Stimulated activated CD4-positive, alpha-beta T cell treated with anti-CD3 and anti-CD28 coated beads, Interleukin-15, amount 100 ng/mL, for 1 hour (primary cell): ENCODE measurements at places on chromosomes 5 and 9.

DNA sequence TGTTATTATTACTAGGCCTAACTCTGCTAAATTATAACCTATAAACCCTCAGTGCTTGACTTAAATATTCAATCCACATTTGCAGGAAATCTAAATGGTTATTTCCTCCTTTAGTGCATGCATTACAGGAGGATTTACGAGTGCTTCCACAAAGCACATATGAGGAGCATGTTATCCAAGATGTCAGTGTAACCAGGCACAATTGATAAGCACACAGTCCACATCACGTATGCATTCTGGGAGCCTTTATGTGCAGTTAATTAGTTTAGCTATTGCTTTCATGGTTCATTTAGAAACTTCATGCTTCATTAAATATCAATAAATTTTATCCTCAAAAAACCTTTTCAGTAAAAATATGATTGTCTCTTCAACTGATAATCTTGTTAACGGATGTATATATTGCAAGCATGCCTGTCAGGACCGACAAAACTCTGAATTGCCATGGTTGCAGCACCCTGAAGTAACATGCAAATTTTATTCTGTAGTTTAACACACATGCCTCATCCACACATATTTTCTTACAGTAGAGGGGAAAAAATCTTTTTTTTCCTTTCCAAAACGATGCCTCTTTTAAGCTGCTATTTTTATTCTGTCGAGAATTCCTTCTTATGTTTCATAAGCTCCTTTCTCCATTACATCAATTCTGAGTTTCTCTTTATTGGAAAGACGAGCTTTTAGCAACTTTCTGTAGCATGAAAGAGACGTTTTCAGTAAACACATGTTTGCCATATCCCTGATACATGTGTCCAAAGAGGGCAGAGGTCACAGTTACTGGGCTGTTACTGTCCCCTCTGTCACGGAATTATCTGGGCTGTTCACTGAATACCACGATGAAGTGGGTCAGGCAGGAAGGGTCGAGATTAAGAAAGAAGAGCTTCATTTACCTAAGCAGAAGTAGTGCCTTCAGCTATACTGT, 142.0 kb downstream of the GLIS3 start:
- no peak for DNase-seq

DNA sequence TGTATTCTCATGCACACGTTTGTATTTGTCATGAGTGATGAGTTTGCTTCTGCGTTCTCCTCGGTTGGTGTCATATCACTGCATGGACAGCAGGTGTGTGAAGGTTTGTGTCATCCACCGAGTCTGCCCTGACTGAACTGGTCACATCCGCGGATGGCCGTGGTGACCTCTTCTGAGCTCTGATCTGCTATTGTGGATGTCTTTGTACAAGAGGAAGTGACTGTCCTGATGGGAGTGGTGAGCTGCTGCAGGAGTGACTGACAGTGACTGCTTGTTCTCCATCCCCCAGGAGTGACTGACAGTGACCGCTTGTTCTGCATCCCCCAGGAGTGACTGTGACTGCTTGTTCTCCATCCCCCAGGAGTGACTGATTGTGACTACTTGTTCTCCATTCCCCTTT, 69.9 kb downstream of the EHMT1 start:
- no peak for DNase-seq

DNA sequence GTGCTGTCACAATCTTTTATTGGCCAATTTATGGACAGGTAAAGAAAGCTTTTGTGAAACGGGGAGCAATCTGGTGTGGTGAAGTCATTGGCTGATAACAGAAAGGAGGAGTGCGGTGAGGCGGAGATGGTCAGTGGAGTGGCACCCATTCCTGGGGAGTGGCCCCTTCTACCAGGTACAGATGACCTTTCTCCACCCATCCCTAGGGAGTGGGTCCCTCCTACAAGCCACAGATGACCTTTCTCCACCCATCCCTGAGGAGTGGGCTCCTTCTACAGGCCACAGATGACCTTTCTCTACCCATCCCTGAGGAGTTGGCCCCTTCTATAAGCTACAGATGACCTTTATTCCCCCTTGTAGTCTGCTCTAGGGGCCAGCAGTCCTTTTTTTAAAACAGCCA, 267.6 kb upstream of the IRX2 start:
- no peak for DNase-seq

GRCh38 chr5:151805414-151806223, 33.9 kb downstream of the G3BP1 start:
- DNase-seq = no peak

DNA sequence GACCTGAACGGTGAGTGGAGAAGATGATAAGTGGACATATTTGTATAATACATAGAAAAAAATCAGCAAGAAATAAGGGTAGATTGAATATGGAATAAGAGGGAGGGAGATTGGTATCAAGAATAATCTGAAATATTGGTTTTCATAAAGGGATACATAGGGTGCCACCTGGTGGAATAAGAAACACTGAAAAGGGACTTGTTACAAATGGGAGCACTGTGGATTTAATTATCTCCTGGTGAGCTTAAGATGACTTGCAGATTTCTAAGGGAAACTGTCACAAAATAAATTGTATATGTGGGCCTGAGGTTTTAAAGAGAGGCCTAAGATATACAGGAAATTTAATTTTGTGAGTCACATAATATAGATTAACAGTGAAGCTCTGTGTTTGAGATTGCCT, 1403.5 kb upstream of the CDH18 start:
- DNase-seq = no peak

GRCh38 chr5:170746075-170746960, 37.2 kb upstream of the GABRP start:
- DNase-seq = no peak

- DNase-seq = no peak
These were observed 6.7 kb downstream of the IRF1 start for GRCh38 chr5:132483661-132484390.
